GM23248 (cell line): ENCODE measurements at places on chromosomes 1 and 21.

DNA sequence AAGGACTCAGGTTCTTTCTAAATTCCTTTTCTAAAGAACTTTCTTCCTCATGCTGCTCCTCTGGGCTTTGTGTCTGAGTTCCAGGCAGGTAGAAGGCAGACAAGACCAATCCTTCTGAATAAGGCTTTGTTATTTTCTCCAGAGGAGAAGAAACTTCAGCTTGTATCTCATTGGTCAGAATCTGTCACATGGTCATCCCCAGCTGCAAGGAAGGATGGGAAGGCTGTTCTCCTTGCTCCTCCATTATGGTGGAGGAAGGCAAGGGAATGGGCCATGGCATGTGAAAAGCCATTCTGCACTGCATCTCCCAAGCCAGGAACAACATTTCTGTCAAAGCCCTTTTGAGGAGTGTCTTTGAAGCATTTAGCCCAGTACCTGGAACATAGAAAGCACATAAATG lies 50.6 kb upstream of the NTPCR start:
- no peak for DNase-seq

DNA sequence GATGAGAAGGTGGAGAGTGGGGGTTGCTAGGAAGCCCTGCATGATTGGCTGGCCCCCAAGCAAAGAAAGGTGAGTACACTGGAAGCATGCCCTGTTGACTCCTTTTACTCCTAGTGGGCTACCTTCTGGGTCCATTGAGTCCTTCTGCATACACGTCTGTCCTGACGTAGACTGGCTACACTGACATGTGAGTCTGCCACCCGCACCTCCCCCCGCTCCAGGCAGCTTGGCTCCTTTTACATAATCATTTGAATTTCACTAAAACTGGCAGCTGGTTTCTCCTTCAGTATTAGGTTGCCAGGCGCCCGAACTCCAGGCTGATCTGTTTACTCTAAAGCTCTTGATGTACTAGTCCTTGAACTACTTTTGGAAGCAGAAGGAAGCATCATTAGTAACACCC lies 8.7 kb downstream of the MRPS21 start:
- no peak for DNase-seq

DNA sequence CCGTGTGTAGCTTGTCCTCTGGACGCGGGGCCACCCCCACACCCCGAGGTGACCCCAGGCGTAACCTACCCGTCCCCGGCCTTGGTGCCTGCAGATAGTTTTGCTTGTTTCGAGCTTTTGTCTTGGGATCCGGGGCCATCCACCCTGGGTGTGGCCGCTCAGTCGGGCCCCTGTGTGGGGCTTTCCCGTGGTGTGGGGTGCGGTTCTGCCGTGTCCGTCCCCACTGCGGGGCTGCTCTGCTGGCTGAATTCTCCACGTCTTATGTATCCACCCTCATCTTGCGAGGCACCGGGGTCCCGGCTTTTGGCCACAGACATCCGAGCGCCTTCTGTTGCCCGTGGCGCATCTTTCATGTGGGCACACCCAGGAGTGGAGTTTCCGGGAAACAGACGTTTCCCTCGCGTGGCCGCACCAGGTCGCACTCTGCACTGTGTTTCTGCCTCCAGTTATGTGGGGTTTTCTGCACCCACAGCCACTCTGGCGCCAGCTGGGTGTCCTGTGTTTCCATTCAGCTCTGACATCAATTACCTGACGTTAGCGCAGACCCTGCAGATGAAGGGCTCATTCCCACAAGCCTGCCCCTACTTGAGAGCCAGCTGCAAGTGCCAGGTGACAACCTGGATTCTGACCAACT lies 64.9 kb downstream of the PRKCZ start:
- DNase-seq, result no peak

DNA sequence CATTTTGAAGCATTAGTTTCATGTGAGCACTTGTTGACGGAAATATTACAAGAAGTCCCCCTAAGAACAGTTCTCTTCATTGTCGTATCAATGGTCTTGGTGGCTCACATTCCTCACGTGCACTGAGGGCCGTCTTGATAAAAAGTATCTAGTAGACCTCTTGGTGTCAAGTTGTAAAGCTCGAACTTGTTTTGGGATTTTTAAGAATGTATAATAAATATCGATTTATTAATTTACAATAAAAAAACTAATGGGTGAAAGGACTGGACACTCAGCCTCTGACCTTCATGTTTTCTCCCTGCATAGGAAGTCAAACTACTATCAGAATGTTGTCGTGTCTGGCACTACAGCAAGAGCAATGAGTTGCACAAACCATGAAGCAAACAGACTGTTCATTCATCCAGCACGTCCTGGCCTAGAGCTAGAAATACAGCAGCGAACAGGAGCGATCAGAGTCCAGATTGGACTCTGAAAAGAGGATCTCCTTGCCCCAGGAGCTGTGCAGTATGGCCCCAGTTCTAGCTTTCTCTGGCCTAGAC lies 319.2 kb downstream of the SMYD3 start:
- DNase-seq, result no peak

GRCh38 chr1:114215436-114215835 lies 61.8 kb upstream of the SYT6 start:
- peak; percentile 37 for DNase-seq

DNA sequence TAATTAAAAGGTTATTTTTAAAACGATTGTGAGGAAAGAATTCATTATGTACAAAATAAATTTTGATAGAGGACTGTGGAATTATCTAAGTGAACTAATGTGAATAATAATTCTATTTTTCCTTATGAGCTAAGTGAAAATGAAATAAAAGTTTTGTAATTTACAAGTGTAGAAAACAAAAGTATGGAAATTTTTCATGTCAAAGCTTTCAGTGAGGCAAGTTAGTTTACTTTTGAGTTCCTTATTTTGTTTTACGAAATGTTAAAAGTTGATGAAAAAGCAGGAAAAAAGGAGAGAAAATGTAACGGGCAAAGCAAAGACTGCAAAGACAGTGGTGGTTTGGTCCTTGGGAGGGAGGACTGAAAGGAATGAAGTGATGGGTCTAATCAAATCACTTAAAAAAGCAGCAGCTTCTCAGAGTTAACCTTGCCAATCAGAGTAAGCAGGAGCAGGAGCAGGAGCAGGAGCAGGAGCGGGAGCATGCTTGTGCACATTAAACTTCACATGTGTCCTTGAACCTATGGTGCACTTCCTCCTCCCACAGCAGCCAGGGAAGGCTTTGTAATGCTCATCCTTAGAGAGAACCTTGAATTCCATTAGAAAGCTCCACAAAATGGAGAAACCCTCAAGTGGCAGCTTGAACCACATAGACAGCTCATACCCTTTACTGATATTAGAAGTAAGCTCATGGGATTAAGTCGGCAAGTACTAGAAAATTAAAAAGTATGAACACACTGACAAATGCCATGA lies 133.4 kb downstream of the LHX4 start:
- no peak for DNase-seq

DNA sequence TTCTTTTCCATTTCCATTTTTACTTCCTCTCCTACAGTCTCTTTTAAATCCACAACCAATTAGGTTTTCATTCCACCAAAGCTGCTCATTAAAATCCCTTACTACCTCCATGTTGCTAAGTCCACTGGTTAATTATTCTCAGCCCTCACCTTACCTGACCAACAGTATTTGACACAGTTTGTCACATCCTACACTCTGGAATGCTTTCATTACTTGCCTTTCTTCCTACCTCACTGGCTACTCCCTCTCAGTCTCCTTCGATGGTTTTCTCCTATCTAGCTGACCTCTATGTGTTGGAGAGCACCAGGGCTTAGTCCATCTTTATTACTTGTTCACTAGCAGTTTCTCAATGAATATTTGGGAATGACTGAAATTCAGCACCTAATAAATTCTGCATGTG lies 78.6 kb downstream of the NME7 start:
- DNase-seq, result no peak

GRCh38 chr1:198031086-198031485 lies 113.9 kb downstream of the LHX9 start:
- DNase-seq, result no peak

DNA sequence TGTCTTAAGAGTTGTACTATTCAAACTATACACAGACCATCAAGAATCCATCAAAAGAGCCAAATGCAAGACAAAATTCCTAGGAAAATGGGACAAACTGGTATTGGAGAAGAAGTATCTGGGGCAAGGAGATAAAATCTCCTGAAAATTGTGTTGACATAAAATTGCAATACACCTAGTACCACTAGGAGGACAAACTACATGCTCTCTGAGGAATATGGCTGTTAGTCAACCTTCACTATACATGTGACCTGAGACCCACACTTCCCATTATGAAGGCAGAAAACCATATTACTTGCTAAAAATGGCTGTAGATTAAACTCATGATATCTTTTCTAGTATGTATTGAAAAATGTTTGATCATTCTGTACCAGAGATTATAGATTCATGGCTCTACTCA lies 30.0 kb downstream of the IRF2BP2 start:
- DNase-seq, result peak; percentile 36

GRCh38 chr1:230127105-230128054 lies 60.3 kb downstream of the GALNT2 start:
- no peak for DNase-seq

DNA sequence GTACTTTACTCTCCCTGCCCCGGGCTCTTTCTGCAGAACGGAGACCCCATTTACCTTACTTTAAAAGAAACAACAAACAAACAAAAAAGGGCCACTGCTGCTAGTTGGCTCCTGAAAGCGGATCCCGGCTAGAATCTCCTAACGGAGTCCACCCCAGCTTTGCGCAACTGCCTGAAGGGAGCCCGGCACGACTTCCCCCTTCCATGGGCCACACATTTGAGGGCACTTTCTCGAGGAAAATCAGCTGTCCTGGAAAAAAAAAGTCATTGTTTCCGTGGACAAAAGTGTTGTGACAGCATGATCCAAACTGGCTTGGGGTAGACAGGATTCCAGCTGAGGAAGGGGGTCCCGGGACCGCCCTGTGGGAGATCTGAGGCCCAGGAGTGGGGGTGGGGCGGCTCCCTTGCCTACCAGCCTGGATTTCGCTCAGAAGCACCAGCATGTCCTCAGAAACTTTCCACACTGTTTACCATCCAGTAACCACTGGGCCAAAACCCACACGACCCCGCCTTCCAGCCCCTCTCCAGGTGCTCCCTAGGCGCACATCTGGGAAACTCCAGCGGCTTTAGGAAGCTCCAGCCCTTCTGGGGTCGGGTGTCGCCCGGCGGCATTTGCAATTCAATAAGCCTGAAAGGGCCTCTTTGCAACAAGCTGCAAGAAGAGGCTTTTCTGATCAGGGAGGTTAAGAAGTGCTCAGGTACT lies 4.8 kb downstream of the RIPK4 start:
- peak; percentile 35 for DNase-seq

DNA sequence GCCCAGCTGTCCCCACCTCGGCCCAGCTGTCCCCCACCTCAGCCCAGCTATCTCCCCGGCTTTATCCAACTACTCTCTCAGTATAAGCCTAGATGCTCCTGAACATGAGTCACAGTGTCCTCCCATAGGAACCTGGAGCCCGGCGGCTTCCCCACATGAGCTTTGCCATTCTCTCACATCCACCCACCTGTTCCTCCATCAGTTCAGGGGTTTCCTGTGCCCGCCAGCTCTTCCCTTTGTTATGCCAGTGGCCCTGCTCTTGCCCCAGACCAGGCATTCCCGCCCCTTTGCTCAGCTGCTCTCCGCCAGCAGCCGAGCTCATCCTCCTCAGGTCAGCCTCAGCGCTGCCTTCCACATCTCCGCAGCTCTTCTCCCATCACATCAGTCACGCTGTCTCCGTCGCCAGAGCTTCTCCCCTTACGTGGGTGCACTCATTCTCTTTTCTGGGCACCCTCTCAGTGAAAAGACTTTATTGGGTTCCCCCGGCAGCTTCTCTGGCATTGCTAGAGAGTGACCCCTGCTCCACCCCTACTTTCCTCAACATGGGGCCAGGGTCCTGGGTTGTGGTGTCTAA lies 89.5 kb upstream of the CSF3R start:
- DNase-seq, result no peak

GRCh38 chr1:204434116-204434755 lies 22.6 kb upstream of the PPP1R15B start:
- DNase-seq, result no peak

GRCh38 chr1:110176299-110176956 lies 26.1 kb downstream of the SLC6A17 start:
- DNase-seq, result no peak

DNA sequence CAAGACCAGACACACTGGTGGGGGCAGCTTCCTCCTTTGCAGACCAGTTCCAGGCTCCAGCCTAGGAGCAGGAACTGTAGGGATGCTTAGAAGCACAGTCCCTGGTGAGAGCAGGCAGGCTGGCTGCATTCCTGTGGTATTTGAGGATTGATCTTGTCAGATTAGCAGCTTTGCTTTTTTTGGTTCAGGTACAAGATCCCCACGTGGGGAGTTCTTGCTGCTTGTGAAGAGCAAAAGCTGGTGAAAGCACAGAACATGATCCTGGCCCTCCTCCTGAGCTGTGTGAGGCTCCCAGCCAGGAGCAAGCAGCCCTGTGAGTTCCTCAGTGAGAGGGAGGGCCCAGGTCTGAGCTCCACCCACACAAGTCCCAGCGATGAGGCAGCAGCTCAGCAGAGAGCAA lies 75.3 kb upstream of the ARTN start:
- peak; percentile 93 for DNase-seq

- DNase-seq, result no peak
These were observed 30.9 kb downstream of the RASSF5 start for GRCh38 chr1:206538086-206538770.

DNA sequence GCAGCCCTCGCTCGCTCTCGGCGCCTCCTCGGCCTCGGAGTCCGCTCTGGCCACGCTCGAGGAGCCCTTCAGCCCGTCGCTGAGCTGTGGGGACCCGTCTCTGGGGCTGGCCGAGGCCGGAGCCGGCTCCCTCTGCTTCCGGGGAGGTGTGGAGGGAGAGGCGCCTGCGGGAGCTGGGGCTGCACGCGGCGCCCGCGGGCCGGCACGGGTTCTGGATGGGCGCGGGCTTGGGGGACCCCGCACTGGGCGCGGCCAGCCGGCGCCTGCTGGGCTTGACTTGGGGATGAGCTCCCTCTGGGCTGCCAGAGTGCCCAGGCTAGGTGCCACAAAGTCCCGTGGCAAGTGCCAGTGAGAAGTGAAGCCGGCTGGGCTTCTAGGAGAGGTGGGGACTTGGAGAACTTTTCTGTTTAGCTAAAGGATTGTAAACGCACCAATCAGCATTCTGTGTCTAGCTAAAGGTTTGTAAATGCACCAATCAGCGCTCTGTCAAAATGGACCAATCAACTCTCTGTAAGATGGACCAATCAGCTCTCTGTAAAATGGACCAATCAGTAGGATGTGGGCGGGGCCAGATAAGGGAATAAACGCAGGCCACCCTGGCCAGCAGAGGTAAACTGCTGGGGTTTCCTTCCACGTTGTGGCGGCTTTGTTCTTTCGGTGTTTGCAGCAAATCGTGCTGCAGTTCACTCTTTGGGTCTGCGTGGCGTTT lies 20.2 kb downstream of the EXOC8 start:
- DNase-seq, result no peak

- DNase-seq, result peak; percentile 63
These were observed 101.7 kb upstream of the CASZ1 start for GRCh38 chr1:10897981-10898728.

DNA sequence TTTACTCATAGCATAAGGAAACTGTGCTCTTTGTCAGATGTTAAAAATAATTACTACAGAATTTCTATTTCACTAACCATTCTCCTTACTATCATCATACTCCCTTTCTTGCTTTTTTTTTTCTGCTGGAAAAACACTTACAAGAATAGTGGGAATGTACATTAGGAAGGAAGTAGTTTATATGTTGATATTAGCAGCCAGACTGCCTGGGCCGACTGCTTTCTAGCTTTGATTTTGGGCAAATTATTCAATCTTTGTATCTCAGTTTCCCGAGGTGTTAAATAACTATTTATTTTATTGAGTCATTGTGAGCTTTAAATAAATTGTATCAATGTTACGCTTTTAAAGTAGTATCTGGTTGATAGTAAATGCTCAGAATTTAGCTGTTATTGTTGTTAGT lies 122.4 kb downstream of the USP25 start:
- no peak for DNase-seq
